ENCODE measurements at places on chromosomes 4 and X.

- DNase-seq, result no peak
Measured at GRCh38 chr4:129179276-129179675, 83.3 kb downstream of the C4orf33 start.

DNA sequence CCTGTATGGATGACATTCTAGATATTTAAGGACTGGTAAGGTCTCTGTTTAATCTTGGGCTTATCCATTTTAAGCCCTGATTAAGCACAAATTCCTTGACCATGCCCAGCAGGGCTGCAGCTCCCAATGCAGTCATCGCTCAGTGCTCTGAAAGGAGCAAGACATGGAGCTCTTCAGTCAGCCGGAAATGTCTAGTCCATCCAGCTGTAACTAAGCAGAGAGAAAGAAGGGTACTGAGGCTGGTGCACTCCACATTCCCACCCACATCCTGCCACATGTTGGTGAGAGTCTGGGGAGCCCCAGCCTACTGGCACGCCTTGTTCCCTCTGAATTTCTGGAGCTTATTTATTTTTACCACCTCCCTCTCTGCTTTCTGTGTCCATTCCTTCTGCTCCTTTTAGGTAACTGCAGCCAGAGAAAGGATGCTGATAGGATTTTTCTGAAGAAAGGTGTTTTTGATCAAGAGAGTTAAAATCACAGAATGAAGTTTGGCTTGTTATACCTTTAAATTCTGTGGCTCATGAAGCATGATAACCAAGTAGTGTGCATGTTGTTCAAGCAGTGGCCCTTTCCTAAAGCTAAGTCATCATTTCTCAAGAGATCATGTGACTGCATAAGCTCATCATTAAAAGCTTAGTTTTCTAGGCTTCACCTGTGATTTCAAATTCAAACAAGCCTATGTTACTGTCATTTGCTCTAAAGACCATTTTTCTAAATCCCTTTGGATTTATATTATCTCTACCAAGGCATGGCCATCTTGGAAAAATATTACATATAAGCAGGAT is 74.0 kb downstream of the GALNT7 start:
- no peak for DNase-seq

DNA sequence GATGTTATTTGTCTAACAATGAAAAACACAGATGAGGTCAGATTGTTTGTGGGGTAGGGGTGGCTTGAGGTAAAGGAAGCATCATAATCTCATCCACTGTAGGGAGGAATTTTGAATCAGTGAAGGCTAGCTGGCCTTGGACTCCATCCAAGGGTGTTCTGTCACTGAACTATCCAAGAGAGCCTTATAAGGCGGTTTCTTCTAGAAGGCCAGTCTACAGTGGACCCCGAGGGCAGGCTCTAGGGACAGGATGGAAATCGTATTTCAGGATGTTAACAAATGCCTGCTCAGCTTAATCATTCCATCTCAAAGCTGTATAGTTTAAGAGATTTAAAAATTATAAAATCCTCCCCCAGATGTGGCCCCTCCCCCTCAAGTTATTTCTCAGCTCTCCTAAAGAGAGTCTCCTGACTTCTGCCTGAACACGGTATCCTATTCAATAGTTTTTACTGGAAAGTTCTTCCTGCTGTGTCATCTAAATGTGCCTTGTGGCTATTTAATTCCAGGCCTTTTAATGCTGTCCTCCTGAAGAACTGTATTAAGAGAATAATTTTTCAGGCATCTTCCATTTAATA is 8.0 kb downstream of the IGFBP7 start:
- no peak for DNase-seq

- DNase-seq, result no peak
Measured at GRCh38 chrX:68834371-68835103, 5.7 kb downstream of the EFNB1 start.

GRCh38 chr4:103091601-103092223 is 7.9 kb downstream of the BDH2 start:
- DNase-seq, result no peak

DNA sequence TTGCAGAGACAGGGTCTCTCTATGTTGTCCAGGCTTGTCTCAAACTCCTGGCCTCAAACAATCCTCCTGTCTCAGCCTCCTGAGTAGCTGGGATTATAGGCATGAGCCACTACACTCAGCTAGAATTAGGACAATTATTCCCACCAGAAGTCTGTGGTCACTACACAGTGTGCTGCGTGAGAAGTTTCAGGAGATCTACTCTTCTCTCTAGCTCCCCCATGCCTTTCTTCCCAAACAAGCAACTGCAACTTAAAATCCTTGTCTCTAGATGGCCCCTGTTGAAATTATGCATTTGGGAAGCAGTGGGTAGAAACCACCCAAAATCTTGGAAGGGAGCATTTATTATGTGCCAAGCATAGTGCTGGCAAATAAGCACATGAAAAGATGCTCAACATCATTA is 21.1 kb upstream of the MAP7D3 start:
- DNase-seq, result no peak

GRCh38 chr4:10098780-10099160 is 17.8 kb downstream of the WDR1 start:
- no peak for DNase-seq

- no peak for DNase-seq
Measured at GRCh38 chr4:159308566-159309340, 205.9 kb downstream of the RAPGEF2 start.

GRCh38 chrX:22536746-22537304 is 264.1 kb downstream of the CBLL2 start:
- no peak for DNase-seq

DNA sequence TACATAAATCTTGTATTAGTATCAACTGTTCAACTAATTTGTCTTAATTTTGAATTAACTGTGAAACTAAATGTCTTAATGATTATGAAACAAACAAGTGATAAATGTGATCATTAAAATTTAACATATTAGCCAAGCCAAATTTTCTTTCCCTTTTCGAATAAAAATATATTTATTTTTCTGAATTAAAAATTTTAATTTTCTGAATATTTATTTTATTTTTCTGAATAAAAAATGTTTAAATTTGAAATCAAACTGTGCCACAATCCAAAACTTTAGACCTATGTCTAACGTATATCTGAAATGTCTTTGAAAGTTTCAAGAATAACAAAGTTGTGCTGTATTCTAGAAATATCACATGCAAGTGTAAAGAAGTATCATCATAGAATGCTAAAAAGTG is 4.7 kb downstream of the GABRA2 start:
- DNase-seq, result no peak

- DNase-seq, result no peak
Measured at GRCh38 chr4:111873801-111874200, 271.5 kb upstream of the FAM241A start.

DNA sequence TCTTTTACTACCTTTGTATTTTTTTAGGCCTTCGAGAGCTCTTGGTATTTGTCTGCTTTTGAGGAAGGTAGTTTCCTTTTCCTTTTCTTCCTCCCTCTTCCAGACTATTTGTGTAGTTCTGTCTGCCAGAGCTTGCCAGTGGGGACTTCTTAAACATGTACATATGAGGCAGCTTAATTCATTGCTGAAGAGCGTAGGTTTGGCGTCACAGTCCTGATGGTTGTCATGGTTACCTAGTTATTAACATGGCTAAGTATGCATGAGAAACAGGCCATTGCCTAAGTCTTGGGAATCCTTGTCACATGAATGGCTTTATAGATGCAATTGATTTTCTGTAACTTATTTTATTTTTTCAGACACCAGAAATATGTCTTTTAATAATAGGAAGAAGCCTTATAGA is 48.5 kb upstream of the ARMCX2 start:
- DNase-seq, result no peak

GRCh38 chr4:113146876-113147358 is 97.5 kb downstream of the ANK2 start:
- DNase-seq, result no peak

- no peak for DNase-seq
Measured at GRCh38 chr4:56803471-56803870, 18.0 kb downstream of the SPINK2 start.

- no peak for DNase-seq
Measured at GRCh38 chr4:70754470-70754869, 32.7 kb downstream of the RUFY3 start.

DNA sequence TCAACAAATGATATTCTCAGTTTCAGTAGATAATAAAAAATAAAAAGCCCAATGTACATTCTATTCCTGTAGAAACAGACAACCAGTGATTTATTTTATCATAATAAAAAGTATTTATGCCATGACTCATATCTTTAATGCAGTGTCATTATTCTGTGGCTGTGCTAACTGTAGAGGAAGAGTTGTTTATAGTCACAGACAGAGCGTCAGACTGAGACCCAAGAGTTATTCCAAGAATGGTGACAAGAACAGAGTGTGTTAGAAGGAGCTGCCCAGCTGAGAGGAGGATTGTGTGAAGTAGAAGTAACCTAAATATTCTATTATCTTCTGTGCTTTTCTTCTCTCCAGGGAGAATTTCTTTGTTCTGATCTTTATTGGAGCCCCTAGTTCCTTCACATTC is 210.7 kb downstream of the PPP1R2C start:
- DNase-seq, result no peak

DNA sequence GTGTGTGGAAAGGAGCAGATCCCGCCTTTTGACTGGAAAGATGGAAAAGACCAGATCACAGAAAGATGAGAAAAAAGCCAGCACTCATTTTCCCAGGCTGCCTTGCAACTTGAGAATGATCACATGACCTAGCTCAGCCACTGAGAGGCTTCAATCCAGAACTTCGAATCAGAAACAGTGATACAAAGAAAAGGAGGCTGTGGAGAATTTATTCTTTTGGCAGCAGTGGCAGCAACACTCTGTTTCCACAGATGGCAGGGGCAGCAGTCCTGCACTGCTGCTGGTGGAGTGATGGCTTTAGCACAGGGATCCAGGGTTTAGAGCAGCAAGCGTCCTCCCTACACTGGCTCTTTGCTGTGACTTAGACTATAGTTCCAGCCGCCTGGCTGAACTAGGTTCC is 77.8 kb upstream of the SH3RF1 start:
- DNase-seq, result no peak

DNA sequence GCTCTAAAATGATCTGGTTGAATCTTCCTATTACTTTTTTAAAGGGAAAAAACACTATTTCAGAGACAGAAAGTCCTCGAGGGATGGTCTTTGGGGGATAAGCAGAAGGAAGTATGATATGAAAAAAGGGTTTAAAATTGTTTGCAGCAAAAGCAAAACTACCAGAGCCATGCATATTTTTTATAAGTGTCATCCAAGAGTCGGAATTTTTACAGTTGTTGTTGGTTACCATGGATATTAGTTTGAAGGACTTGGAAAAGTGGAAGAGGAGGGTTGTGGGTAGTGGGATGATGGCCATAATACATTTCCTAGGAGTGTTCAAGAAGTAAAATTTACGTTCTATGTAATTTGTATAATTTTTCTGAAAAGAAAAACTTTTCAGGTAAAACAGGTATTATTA is 134.4 kb downstream of the PCDH7 start:
- DNase-seq, result no peak

- no peak for DNase-seq
Measured at GRCh38 chr4:187414716-187415115, 580.9 kb upstream of the ZFP42 start.

DNA sequence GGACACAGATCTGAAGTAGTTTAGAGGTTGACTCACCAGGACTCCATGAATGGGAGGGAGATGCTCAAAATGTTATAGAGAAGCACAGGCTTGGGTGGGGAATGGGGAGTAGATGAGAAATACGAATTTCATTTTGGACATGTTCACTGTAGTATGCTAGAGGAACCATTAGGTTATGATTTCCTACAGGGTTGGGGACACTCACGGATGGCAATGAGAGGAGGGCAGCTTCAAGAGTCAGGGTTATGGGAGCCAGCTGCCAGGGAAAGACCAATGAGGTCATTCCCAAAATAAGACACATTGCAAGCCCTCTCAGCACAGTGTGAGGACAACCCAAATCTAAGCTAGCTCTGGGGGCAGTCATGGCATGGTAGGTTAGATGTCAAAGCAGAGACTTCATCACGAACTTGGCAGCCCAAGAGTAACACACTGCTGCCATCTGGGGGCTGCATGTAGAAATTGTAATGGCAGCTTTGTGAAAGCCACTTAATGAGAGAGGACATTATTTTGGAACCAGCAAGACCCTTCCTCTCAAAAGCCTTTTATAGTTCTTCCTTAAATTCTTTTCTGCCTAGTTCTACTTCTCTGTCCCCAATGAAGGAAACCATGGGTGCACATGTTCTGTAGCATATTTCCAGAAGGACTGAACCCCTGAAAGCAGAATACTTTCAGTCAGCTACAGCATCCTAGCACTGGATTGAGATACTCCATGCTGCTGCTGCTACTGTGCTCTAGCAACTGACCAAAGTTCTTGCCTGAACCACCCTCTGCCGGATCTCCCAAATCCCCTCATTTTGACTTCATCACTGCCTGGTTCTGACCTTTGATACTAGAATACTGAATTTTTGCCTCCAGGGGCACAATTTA is 16.2 kb upstream of the ZCCHC12 start:
- peak; percentile 32 for DNase-seq

GRCh38 chr4:171203425-171203824 is 609.8 kb upstream of the GALNTL6 start:
- DNase-seq, result no peak

- DNase-seq, result no peak
Measured at GRCh38 chrX:8864161-8864560, 63.0 kb upstream of the FAM9A start.

- DNase-seq, result no peak
Measured at GRCh38 chr4:109462297-109462696, 28.7 kb downstream of the SEC24B start.

DNA sequence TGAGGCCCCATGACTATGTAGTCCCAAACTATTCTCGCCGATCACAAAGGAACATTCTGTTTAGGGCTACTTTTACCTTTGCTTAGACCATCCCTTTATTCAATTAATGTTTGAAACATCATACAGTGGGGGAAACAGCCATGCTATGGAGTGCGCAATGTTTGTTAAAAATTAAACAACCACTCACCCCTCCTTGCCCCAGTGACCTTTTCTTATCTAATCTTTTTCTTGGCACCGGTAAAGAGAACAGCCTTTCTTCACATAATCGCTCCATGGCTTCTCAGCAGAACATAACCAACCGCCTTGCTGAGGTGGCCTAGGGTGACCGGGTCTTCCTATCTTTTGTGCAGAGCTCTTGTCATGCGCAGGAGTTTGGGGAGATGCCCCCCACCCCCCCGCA is 152.6 kb downstream of the VCX3A start:
- DNase-seq, result no peak

- DNase-seq, result no peak
Measured at GRCh38 chr4:26268246-26268645, 52.6 kb upstream of the RBPJ start.

GRCh38 chr4:1903035-1903434 is 31.8 kb downstream of the NSD2 start:
- no peak for DNase-seq

- no peak for DNase-seq
Measured at GRCh38 chr4:165667969-165668368, 205.1 kb upstream of the TLL1 start.

DNA sequence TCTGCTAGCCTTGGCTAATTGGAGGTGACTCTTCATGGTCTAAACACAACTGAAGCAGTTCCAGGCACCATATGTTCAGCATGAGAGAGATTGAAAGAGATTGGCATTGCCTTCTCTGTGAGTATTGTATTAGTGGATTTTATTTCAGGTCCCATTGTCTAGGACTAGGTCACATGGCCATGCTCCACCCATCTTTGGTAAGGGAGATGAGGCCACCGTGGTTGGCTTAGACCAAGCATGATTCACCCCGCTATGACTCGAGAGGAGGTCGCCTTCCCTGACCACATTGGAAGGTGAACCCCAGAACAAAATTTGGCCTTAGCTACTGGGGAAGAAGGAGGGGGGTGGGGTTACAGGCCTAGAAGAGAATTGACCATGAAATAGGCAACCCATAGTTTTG is 109.9 kb upstream of the BCOR start:
- DNase-seq, result peak; percentile 21

- DNase-seq, result no peak
Measured at GRCh38 chr4:76689145-76689817, 208.7 kb downstream of the SOWAHB start.

GRCh38 chr4:6988016-6988715 is 55.0 kb upstream of the TADA2B start:
- no peak for DNase-seq
